Right lobe of liver (tissue), 6 donors: ENCODE measurements at places on chromosomes 13 and 19. TPM values are rescaled to one million over a fixed set of nuclear protein-coding genes. Genes with fewer than 3 reads are reported as not detected.

The AMH gene
- 0.98 TPM for total RNA-seq

The ZNF548 gene
- 6.3 TPM for total RNA-seq

DNA sequence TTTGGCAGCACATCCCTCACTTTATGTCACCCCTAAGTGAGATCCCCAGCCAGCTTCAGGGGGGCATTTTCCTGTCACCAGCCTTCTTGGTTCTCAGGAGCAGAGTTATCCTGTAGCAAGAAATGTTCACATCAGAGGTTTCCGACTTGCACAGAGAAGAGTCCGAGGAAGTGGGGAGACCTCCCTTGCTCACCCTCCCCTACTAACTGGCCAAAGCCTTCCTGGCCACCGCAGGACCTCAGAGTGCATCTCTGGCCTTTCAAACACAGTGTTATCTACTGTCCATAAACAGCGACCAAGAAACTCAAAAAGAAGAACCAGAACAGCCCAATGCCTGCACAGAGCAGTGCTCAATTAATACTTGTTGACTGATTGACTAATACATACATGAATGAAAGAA lies 134.4 kb downstream of the USP12 start:
- no peaks in the 10 kb centered on the region for H3K4me1 ChIP-seq
- no peak overlapping the region for H3K4me3 ChIP-seq
- no peaks in the 10 kb centered on the region for H3K27me3 ChIP-seq
- DNase-seq, result no peak
- no peak overlapping the region for H3K27ac ChIP-seq

- no peaks in the 10 kb centered on the region for H3K4me1 ChIP-seq
- H3K4me3 ChIP-seq, result no peak overlapping the region
- no peak for DNase-seq
Observed at GRCh38 chr13:26067601-26068000, 15.8 kb upstream of the SHISA2 start.

DNA sequence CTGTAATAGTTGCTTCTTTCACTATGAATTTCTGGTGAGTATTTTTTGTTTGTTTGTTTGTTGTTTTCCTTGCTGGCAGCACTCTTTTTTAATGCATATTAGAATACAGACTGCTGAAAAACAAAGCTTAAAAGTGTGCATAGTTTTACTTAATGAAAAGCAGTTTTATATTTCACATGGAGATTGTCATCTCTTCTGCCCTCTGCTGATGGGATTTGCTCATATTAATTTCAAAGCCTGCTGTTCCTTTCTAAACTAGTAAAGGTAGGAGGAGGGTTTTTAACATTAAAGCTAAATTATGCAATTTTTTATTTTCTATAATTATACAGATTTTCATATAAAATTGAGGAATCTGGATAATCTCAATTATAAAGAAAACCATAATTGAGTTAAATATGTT lies 692.6 kb upstream of the SLITRK1 start:
- H3K36me3 ChIP-seq, result no peaks in the 10 kb centered on the region
- DNase-seq, result no peak
- no peaks in the 10 kb centered on the region for H3K4me1 ChIP-seq
- H3K4me3 ChIP-seq, result no peak overlapping the region
